ENCODE measurements at places on chromosomes 12 and 14.
A peak's percentile ranks its signal among the peaks of the same experiment; 100 is the strongest.

DNA sequence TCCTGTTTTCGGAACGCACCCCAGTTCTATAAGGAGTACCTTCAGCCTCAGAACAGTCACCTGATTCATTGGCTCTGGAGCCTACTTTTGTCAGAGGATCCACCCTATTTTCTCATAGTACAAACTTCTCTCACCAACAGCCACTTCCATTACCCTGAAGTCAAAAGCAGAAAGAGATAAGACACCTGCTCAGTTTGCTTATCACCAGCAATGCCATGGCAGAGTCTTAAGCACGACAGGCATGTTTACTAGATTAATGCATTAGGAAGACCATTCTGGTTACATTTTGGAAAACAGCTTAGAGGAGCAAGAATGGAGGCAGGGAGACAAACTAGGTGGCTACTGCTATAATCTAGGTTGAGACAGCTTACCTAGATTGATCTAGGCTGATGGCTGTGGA lies 67.7 kb downstream of the GXYLT1 start:
- no peak for DNase-seq
- H3K4me3 ChIP-seq = no peak overlapping the region
- no peaks in the 10 kb centered on the region for H3K27me3 ChIP-seq
- no peaks in the 10 kb centered on the region for H3K4me1 ChIP-seq
- H3K36me3 ChIP-seq = no peaks in the 10 kb centered on the region

- H3K36me3 ChIP-seq = no peaks in the 10 kb centered on the region
- DNase-seq = no peak
- H3K27me3 ChIP-seq = no peaks in the 10 kb centered on the region
Measured at GRCh38 chr12:44384136-44384535, 492.0 kb downstream of the NELL2 start.

DNA sequence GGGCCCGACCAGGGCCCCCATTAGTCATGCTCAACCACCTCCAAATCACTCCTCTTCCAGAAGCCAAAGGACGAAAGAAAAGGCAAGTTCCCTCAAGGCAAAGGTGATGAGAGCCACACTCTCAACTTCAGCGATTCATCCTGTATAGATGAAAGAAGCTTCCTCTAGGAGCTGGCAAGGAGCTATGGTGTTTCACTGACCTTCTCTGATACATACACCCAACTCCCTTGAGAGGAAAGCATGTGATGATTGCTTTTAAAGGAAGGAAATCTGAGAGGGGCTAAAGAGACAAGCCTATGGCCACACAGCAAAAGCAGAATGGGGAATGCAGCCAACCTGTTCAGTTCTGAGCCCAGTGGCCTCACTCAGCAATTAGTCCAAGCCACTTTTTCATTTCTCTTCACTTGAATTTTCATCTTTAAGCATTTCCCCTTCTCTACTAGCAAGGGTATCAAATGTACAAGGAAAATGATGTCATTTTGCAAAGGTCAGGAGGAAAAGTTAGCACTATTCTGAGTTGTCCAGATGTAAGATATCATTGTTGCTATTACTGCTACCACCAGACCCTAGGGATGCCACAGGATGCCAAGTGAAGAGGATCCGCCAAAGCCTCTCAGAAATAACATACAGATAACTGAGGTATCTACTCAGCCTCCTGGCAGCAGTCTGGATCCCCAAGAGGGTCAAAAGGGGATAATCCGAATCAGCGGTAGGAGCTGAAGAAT lies 82.5 kb downstream of the MAP3K9 start:
- no peak overlapping the region for H3K4me3 ChIP-seq
- no peaks in the 10 kb centered on the region for H3K4me1 ChIP-seq
- DNase-seq = no peak

GRCh38 chr14:36664322-36665193 lies 2.9 kb downstream of the PAX9 start:
- H3K36me3 ChIP-seq = no peaks in the 10 kb centered on the region
- H3K27me3 ChIP-seq = peaks cover 21% of the 10 kb centered on the region
- H3K4me1 ChIP-seq = peaks cover 7% of the 10 kb centered on the region
- no peak overlapping the region for H3K27ac ChIP-seq
- no peak for DNase-seq

DNA sequence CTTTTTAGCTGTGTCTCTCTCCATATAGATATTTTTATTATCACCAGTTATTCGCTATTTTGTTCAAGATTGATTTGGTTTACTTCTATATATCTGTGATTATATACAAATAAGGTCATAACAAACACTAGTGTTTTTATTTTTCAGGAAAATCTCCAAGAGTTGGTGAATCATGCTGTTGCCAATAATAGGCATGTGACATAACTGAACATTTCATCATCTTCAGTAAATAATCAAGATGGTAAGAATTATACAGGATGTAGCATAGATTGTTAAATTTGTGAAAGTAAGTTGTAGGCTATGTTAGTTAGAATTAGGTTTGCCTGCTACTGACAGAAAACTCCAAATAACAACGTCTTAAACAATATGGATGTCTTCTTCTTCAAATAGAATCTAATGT lies 240.9 kb upstream of the PDE3A start:
- H3K36me3 ChIP-seq = no peaks in the 10 kb centered on the region
- no peaks in the 10 kb centered on the region for H3K4me1 ChIP-seq
- no peaks in the 10 kb centered on the region for H3K27me3 ChIP-seq
- no peak overlapping the region for H3K4me3 ChIP-seq

DNA sequence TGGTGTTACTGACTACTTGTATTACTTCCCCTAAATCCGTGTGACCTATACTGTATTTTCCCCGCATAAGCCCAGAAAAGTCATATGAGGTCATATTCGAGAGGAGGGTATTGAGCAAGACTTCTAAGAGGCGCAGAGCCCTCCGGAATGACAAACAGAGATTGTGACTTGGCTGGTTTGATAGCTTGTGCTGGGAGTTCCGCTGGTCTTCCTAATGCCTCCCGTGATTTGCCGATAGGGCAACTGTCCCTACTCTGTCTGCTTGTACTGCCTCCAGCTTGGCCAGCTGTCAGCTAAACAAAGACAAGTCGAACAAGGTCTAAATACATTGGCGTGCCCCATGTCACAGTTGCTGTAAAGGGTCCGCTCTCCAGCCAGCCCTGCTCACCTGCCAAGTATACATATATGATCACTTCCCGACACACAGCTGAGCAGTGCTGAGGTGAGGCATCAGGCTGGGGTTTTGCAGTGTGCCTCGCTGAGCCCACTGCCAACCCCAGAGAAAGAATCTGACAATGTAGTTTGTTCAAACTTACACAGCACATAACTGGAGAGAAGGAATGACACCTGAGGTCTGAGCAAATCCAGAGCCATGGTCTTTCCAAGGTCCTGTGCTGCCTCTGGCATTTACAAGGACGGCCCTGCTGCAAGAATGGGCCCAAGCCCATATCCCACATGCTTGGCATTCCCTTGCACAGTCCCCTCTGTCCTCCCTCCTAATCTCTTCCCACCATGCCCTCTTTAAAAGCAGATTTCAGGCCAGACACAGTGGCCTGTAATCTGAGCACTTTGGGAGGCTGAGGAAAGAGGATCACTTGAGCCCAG lies 23.7 kb downstream of the LGMN start:
- H3K36me3 ChIP-seq = no peaks in the 10 kb centered on the region
- no peak overlapping the region for H3K4me3 ChIP-seq
- no peaks in the 10 kb centered on the region for H3K27me3 ChIP-seq

DNA sequence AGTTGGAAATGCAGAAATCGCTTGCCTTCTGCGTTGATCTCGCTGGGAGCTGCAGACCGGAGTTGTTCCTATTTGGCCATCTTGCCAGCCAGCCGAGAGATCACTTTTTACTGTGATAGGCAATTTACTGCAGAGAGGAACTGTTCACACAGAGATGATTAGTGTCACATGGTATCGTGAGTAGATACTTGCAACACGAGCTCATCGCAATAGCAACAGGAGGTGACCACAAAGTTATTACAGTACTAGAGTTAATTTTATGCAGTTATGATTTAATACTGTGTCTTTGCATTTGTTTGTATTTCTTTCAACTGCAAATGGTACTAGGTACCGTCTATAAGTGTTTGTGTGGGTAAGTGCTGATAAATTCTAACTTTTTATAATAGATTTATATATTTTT lies 27.8 kb downstream of the NOPCHAP1 start:
- H3K27me3 ChIP-seq = no peaks in the 10 kb centered on the region
- no peak for DNase-seq
- no peaks in the 10 kb centered on the region for H3K36me3 ChIP-seq
- no peak overlapping the region for H3K27ac ChIP-seq
- H3K4me3 ChIP-seq = no peak overlapping the region

DNA sequence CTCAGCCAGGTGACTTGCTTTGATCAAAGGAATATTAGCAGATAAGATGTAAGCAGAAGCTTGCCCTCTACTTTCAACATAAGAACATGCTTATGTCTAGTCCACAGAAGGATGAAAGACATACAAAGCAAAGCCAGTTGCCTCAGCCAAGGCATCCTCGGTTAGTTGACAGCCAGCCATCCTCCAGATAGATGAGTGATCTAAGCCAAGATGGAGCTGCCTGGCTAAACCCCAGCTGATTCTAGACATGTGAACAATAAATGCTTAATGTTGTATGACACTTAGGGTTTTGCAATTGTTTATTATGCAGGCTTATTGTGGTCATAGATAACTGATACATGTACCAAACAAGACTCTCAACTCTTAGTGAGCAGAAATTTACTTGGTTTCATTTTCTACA lies 157.6 kb upstream of the TMTC2 start:
- no peak overlapping the region for H3K4me3 ChIP-seq
- H3K27me3 ChIP-seq = no peaks in the 10 kb centered on the region
- no peak for DNase-seq
- peaks cover 10% of the 10 kb centered on the region for H3K4me1 ChIP-seq
- no peaks in the 10 kb centered on the region for H3K36me3 ChIP-seq
- H3K27ac ChIP-seq = no peak overlapping the region

GRCh38 chr12:101040936-101041335 lies 169.1 kb downstream of the SLC5A8 start:
- H3K36me3 ChIP-seq = no peaks in the 10 kb centered on the region
- no peak overlapping the region for H3K4me3 ChIP-seq
- H3K27ac ChIP-seq = no peak overlapping the region

DNA sequence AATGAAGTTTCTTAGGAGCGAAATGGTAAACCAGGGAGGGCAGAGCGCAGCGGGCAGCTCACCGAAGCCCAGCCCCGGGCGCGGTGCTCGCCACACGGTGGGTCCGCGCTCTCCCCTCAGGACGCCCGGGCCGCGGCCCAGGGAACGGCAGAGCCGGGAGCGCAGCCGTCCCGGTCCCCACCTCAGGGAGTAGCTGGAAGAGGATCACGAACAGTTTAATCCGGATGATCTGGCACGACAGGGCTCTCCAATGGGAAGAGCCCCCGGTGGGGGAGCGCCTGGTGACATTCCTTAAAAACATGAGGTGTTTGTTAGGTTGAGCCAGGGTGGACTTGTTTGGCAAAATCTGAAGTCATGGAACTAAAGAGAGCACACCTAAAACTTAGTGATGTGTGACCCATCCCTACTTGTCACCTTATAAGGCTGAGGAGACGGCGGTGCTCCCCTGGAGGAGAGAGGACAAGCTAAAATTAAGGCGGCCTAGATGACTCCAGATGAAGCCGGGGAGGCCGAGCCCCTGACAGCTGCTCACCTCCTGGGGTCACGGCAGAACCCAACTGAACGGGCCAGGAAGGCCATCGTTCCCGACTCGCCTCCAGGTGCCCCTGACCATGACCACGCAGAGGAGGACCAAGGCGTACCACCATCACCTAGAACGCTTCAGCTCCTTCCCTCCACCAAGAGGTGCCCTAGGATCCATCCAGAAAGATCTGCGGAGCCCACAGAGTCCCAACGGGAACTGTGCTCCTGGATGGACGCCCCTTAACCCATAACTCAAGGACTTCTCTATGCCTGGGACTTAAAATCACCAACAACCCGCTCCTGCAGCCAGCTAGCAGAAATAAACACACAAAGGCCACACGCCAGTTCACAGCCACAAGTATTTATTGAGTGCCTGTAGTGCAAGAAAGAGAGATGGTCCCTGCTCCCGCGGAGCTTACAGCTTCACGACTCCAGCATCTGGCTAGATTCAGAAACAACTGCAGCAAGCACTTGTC lies 866 bp upstream of the PITPNM2 start:
- H3K4me3 ChIP-seq = peak overlapping the region; percentile 70
- peak; percentile 67 for DNase-seq
- no peaks in the 10 kb centered on the region for H3K27me3 ChIP-seq
- H3K27ac ChIP-seq = peak overlapping the region; percentile 72

GRCh38 chr14:53035336-53036210 lies 84.7 kb upstream of the FERMT2 start:
- H3K36me3 ChIP-seq = no peaks in the 10 kb centered on the region
- H3K27me3 ChIP-seq = no peaks in the 10 kb centered on the region
- H3K4me3 ChIP-seq = no peak overlapping the region
- no peak for DNase-seq

DNA sequence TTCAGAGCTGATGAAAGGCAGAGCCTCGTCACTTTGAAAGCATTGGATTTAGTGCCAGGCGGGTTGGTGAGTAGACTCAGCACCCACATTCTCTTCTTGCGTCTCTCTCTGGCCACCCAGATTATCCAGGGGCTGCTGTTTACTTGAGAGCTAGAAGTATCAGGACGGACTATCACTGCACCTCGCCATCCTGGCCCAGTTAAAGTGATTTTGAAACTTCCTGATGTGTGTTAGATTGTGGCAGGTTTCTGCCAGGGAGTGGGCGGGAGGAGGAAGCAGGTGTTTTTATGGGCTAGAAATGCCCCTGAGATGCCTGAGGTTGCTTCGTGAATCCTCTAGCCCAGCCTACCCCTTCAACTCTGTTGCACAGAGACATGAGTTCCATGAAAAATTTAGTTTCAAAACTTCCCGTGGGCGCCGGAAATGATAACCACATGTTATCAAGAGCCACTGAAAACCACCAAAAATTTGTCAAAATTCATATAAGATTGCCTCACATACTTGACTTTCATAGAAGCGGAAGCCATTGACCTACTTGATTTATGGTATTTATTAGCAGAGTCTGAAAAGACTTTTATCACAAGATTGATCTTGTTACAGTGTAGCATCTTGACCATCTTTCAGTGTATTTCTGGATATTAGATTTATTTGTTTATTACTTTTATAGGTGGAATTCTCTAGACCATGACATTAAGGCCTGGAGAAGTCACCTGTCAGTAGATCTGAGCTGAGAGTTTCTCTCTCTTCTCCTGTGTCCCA lies 466.0 kb downstream of the RAD51B start:
- DNase-seq = no peak
- H3K4me3 ChIP-seq = no peak overlapping the region

- H3K4me1 ChIP-seq = no peaks in the 10 kb centered on the region
- peaks cover 61% of the 10 kb centered on the region for H3K36me3 ChIP-seq
- no peak overlapping the region for H3K27ac ChIP-seq
Measured at GRCh38 chr12:131917139-131917710, 11.9 kb upstream of the PUS1 start.

- H3K36me3 ChIP-seq = peaks cover 12% of the 10 kb centered on the region
- no peaks in the 10 kb centered on the region for H3K27me3 ChIP-seq
- no peak for DNase-seq
- no peak overlapping the region for H3K27ac ChIP-seq
- no peak overlapping the region for H3K4me3 ChIP-seq
- H3K4me1 ChIP-seq = no peaks in the 10 kb centered on the region
Measured at GRCh38 chr14:24172261-24172860, 481 bp downstream of the REC8 start.
